ENCODE measurements at places on chromosomes 1 and 21. TPM values are rescaled to one million over a fixed set of nuclear protein-coding genes. Genes with fewer than 3 reads are reported as not detected.

DNA sequence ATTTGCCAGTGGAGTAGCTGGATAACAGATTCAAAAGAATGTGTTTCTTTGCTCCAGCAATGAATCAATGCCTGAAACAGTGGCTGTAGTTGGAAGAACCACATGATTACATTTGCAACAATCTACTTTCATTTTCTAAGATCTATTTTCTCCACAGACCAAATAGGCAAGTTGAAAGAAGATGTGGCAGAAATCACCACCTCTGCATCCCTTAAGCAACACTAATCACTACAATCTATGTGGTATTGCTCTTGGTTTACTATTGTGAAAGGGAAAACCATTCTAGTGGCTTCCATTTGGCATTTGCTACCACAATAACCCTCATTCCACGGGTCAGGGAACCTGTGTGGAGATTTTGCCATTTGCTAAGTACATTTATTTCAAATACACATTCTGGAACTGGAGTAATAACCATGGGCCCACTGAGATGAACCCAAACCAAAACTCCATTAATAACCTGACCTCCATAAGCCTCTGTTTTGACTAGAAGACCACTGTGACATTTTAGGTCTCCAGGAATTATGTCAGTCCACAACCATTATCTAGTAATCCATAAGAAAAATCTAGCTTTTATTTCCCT, 66.3 kb downstream of the C1orf185 start:
- DNase-seq: no peak

The STXBP3 gene
- total RNA-seq: 73.8 TPM

The OR2T29 gene
- total RNA-seq: not detected

The XPR1 gene
- total RNA-seq: 32.6 TPM

GRCh38 chr1:92992054-92992453, 30.8 kb upstream of the DIPK1A start:
- no peak for DNase-seq

DNA sequence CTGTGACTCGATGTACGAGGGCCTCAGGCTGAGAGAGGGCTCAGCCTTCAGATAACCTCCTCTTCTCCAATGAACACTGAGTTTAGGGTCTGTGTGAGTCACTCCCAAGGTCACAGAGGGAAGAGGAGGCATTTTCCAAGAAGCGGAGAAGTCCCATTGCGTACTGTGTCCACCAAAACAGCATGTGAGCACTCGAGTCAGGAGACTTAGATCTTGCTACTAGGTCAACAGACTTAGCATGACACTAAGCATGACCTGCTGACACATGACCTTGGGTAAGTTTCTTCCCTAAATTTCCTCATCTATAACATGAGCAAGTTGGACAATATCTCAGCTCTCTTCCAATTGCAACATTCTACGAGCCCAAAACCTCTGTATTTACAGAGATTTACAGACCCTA, 68.0 kb downstream of the PLPP3 start:
- no peak for DNase-seq

DNA sequence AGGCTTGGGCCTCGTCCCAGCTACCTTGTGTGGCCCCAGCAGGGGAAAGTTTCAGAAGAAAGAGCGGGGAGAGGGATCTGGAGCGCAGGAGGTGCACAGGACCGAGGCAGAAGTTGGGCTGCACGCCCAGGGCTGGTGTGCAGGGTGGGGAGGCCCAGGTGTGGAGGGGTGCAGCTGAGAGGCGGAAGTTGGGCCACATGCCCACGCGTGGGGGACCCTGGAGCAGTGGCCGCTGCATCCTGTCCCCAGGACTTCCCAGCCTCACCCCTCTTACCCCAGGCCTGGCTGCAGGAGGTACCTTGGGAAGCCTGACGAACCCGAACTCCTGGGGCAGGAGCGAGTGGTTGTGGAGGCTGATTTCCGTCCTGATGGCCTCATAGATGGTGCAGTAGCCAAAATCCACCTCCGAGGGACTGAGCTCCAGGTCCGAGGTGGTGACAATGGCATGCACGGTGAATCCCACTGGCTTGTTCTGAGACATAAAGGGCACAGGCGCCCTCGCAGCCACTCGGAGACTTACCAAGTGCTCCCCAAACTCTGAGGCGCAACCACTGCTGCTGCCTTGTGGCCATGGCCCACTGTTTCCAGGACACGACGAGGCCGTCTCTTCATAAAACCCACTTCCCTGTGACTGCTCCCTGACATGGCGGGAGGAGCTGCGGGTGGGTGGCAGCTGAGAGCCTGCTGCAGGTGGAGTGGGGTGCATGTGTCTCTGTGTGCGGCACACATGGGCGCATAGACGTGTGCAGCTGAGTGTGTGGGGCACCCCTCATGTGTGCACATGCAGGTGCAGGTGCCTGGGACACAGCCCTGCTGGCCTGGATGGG, 20.4 kb upstream of the TMEM52 start:
- no peak for DNase-seq

The PRDM16 gene
- total RNA-seq: 29.3 TPM

The REG4 gene
- total RNA-seq: 0.49 TPM

The CRYAA gene
- not detected for total RNA-seq

DNA sequence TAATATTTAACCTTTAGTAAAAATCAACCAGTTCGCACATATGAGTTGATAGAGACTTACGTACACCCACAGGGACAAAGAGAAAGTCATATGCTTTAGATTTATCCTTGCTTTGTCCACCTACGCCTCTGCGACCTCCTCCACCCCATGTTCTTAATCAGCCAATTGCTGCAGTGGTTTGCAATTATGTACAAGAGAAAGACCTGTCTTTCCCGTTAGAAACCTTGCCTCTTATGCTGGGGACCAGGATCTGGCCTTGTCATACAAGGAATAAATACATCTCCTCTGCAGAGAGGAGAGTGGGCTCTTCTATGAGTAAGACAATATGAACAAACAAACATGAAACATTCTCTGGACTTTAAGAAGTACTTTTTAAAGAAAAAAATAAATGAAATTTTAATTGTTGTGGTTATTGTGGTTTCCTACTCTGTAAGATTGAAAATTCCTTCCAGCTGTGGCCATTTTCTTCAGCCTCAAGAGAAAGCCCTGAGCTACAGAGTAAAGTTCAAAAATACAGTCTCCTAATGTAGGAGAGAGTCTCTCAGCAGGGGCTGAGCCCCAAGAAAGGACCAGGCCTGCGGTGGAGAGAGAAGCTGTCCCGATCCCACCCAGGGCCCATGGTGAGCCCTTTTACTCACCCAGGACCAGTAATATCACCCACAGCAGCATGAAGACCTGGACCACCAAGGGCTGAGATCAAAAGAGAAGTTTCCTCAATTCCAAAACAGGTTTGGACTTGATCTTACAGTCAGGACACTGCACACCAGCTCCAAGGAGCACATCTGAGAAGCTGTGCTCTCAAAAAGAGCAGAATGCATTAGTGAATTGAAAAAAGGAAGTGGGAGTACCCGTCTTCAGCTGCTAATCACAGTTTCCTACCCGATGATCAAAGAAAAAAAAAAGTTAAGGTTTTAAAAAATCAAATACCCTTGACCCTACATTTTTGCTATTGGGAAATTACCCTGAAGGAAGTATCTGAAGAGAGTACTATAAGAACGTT, at the start of gene FCRL5:
Gene FCRL5, minus strand, starts transcription at position 822 of the 1,000 bp plus-strand sequence. Its CDS starts 153 bp downstream, at position 669.
- no peak for DNase-seq

The TLR5 gene
- 15.5 TPM for total RNA-seq

The STUM gene
- 0.86 TPM for total RNA-seq

The PRELP gene
- total RNA-seq: 72.1 TPM
